Retinal pigment epithelial cell (primary cell): ENCODE measurements at places on chromosomes 1 and 21.

- DNase-seq, result no peak
These were observed 271.3 kb upstream of the PRMT6 start for GRCh38 chr1:106785176-106785575.

DNA sequence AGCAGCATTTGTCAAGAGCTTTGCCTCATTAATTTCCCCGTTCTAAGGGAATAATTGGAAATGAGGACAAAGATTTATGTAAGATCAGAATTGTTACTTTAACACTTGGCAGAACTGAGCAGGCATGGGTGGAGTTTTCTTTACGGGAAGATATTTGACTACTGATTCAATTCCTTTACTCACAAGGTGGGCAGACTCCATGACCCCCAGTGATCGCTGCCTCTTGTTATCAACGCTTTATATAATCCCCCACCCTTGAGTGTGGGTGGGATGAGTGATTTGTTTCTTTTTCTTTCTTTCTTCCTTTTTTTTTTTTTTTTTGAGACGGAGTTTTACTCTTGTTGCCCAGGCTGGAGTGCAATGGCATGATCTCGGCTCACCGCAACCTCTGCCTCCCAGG, 65.3 kb upstream of the TENT5B start:
- no peak for DNase-seq

DNA sequence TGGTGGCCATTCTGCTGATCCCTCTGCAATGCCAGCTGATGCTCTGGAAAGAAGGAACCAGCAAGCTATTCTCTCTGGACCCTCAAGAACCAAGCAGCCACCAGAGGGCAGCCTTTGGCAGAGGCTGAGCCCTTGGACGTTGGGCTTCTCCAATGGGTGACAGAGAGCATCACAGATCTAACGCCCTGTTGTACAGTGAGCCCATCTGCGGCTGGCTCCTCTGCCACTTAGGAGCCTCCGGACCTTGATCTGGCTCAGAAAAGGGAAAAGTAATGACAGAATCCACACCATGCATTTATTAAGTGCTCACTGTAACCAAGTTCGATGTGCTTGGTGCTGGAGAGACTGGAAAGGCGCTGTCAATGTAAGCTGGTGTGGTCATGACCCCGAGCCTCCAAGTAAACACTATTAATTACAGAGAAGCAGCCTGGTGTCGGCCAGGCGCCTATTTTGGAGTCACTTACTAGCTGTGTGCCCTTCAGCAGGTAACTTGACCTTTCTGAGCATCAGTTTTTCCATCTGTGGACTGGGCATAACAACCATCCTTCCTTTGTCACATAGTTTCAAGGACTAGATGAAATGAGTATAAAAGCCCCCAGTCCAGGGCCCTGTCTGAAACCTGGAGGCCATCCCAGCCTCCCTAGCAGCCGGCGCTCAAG, 34.9 kb downstream of the ECE1 start:
- DNase-seq, result no peak

GRCh38 chr1:56355422-56355821, 223.9 kb downstream of the PLPP3 start:
- DNase-seq, result no peak

GRCh38 chr21:32138658-32139057, 140.2 kb downstream of the MIS18A start:
- no peak for DNase-seq
